ENCODE measurements at places on chromosomes 12 and 14.

DNA sequence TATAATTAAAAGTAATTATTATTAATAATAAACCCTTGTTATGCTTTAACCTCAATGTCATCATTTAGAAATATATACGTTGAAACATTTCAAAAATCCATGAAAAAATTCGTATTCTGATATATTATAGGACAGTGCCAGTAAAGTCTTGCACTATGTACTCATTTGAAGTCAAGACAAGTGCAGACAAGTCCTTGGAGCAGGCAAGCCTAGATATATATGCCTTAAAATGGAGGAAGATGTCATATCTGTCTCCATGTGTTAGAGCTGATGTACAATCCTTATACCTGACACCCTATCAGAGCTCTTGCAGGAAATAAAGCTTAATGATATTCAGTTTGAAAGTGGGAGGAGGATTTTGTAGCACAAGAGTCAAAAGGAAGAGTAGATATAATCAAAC is 310.4 kb downstream of the KCNH5 start:
- DNase-seq: no peak

DNA sequence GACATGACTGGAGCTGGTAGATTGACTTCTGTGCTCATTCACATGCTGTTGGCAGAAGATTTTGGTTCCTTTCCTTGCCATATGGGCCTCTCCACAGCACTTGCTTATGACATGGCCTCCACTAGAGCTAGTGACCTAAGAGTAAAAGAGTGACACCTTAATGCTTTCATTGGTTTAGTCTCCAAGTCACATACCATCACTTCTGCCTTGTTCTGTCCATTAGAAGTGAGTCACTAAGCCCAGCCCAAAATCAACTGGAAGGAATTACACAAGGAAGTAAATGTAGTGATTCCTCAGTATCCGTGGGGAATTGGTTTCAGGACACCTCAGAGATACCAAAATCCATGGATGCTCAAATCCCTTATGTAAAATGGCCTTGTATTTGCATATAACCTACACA is 81.3 kb downstream of the PPHLN1 start:
- no peak for DNase-seq

DNA sequence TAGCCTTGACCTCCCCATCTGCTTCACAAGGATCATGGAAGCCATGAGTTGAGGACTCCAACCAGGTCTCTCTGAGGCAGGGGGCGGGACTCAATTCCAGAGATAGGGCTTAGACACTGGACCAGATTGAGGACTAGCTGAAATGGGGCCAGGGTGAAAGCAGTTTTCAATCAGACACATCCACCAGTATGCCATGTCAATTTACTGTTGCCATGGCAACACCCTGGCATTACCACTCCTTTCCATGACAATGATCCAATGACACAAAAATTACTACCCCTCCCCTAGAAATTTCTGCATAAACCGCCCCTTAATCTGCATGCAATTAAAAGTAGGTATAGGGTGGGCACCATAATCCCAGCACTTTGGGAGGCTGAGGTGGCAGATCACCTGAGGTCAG is 18.6 kb upstream of the DCAF5 start:
- DNase-seq: no peak

DNA sequence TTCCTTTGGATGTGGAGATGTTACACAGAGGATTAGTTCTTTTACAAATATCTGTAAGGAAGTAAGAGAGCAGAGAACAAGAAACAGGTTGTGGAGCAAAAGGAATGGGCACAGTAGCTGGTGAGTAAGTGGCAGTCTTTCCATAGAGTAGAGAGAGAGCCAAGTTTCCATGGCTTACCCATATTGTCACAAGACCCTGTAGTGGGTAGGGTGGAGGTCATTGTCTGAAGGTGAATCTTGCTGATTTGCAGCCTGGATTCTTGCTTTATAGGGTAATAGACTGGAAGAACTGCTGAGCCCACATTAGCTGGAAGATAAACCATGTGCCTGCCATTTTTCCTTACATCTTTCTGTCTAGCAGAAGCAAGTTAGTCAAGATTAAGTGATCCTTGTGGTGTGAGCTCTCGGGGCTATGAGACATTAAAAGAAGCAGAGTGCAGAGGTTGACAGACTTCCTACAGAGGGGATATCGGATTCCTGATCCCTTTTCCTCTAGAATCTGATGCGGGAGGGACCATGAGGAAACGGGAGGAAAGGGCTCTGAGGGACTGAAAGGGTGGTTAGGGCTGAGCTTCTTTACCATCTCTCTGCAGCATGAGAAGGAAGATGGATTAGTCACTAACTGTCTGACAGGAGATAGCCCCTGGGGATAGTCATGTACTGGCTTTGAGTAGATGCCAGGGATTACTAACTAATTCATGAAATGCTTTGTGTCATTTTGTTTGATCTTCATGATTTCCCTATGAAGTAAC is 44.0 kb upstream of the LRTM2 start:
- no peak for DNase-seq
